Omental fat pad (tissue), 4 donors: ENCODE measurements at places on chromosomes 16 and 17.

DNA sequence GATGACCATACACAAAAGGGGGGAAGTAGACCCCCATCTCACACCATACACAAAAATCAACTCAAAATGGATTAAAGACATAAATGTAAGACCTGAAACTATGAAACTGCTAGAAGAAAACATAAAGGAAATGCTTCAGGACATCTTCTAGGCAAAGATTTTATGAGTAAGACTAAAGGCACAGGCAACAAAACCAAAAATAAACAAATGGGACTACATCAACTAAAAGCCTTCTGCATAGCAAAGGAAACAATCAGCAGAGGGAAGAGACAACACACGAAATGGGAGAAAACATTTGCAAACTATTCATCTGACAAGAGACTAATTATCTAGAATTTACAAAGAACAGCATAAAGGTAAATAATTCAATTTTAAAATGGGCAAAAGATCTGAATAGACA, 152.1 kb downstream of the AXIN2 start:
- DNase-seq: no peak

DNA sequence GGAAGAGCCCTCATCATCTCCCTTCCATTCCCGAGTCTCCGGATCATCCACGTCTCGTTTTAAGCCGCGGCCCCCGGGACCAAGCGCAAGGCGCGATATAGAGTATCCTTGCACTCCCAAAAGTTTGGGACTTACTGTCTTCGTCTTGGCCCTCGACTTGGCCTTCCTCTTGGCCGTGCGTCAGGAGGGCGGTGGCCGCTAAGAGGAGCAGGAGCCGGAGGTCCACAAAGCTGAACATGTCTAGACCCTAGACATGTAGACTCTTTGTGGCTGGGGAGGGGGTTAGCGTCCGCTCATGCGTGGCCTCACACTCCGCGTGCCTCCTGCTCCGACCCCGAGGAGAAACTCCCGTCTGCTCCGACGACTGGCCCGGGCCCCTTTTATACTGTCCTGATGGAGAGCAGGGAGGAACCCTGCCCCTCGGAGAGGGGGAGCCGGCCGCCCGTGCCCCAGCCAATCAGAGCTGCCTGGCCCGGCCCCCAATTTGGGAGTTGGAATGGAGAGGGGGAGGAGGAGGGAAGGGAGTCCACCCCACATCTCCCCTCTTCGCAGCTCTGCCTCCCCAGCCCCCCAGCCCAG, at the start of gene COL1A1:
COL1A1 (minus strand) TSS at position 356 of the 579 bp plus-strand sequence; CDS start at position 238, 118 bp downstream.
- DNase-seq: no peak

GRCh38 chr16:86455640-86456039, 54.7 kb upstream of the FOXF1 start:
- DNase-seq: no peak

- DNase-seq: peak; percentile 75
These were observed 11.5 kb upstream of the HS3ST6 start for GRCh38 chr16:1929578-1930337.

GRCh38 chr16:29775742-29776408, 2.2 kb upstream of the ZG16 start:
- no peak for DNase-seq

DNA sequence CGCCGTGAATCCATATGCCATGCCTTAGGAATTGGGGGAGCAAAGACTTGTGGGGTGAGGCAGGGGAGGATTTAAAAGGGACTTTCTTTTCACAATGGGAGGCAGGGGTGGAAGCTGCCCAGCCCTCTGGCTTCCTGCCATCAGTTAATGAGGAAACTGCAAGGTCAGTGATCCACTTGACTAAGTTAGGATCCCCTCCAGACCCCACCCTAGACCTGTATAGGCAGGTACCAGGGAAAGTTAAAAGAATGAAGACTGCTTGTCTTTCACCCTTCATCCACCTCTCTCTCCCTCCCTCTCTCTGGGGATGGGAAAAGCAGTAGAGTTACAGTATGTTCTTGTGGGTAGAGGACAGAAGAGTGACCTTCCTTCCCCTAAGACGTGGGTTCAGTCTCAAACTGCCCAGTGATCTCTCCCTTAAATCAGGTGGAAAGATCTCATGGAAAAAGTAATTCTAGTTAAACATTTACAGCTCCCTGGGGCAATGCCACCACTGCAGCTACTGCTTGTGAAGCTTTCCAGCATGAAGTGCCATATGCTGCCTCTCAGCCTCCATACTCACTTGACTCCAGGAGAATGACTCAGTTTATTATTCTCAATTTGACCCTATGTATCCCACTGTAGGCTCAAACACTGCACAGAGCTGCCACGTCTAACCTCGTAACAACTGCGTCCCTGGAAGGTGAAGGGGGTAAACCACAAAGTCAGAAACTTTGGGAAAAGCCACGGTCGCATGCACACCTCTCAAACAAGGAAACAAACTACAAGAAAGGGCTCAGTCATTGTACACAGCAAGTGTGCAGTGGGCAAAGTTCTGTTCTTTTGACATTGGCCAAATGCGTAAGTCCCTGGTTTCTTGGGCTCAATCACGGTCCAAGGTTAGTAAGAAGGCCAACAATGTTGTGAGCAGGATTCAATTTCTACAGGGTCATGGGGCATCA, 1.2 kb downstream of the COA3 start:
- no peak for DNase-seq

DNA sequence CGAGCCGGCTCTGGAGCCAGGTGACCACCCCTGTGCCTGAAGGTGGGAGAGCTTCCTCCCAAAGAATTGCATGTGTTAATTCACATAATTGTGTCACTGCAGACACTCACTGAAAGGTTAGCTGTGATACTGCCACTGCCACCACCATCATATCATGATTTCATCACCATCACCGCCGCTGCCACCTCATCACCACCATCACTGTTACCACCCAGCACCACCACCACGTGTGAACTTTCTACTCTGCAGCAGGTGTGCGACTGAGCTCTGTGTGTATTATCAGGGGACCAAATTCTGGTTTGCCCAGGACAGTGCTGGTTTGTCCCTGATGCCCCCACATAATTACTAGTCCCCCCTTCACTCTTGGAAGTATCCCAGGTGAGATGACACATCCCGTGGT, 15.2 kb downstream of the BCAR1 start:
- no peak for DNase-seq

GRCh38 chr17:64332502-64332901, 58.2 kb downstream of the PECAM1 start:
- no peak for DNase-seq

DNA sequence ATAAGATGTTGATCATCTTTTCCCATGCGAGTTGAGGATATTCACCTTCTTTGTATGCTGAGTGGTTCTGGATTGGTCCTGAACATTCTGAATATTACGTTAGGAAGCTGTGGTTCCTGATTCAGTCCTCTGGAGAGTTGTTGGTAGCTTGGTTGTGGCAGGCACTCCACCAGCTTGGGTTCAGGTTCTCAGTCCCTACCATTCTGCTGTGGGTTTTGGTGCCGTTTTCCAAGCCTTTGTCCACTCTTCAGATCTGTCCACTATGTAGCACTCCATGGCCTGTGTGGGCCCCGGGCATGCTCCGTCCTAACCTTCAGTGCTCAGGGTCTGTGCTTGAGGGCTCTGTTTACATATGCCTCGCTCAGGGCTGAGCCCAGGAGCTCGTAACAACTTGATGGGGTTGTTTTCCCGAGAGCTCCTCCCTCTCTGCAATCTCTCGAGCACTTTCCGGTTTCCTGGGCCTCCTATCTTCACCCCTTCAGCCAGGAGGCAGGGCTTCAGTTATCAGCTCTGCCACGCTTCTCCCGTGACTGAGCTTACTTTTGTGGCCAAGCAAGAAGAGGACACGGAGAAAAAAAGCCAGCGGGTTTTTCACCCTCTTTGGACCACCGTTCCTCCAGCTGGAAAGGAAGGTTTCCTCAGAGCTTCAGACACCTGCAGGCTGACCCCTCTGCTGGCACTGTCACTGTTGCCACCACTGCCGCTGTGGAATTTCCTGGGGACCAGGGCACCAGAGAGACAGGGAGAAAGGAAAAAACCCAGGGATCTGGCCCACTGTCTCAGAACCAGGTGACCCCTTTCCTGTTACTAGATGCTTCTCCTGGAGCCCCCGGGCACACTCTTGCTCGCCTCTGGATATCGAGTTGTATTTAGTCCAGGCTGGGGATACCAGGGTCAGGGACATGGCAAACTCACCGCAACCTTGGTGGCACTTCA, 19.6 kb downstream of the KIAA0513 start:
- DNase-seq: no peak

- DNase-seq: no peak
These were observed 203.3 kb downstream of the C16orf78 start for GRCh38 chr16:49576941-49577340.

DNA sequence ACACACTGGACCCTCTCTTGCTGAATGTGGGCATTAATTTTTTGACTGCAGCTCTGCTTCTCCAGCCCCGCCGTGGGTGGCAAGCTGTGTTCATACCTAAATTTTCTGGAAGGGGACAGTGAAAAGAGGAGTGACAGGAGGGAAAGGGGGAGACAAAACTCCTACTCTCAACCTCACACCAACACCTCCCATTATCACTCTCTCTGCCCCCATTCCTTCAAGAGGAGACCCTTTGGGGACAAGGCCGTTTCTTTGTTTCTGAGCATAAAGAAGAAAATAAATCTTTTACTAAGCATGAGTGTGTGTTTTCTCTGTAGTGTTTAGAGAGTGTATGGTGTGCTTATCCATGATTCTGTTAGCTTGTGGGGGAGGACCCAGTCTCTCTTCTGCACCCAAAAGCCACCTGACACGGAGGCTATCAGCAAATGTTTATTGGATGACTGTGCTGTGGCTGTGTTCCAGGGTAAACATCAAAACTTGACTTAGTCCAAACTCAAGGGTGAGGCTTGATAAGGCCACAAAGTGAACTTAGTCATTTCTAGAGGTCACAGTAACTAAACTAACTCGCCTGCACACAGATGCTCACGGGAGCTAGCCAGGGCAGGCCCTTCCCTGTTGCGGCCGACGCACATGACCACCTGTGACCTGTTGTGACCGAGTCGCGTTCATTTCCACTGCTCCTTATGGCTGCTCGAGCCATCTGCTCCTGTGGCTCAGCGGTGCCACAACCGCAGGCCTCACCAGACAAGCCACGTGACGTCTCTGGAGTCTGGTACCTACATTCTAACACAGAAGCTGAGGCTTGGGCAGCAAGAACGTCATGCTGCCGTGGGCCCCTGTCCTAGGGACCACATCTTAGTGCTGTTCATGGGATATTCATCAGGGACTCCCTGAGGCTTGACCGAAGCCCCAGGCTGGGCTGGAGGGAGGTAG, 9.8 kb upstream of the MED11 start:
- DNase-seq: no peak

DNA sequence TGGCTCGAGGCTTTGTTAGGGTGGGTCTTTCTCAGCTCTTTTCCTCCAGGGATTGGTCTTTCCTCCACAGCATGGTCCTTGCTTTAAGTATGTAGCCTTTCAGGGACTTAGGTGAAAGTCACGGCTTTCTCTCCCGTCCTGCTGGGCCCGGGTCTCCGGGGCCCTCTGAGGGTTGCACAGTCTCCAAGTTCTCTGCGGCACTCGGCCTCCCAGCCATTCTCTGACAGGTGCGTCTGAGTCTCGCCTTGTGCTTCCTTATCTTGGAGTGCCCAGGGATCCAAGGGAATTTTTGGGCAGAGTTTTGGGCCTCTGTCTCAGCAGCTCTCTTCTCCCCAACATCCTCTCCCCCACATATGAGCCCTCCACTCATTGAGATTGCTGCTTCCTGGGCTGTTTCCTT, 36.6 kb downstream of the ZNF750 start:
- DNase-seq: no peak

GRCh38 chr17:81812571-81813370, 8.8 kb downstream of the GCGR start:
- DNase-seq: no peak

- DNase-seq: no peak
These were observed 43.7 kb upstream of the GOSR1 start for GRCh38 chr17:30433514-30433913.

DNA sequence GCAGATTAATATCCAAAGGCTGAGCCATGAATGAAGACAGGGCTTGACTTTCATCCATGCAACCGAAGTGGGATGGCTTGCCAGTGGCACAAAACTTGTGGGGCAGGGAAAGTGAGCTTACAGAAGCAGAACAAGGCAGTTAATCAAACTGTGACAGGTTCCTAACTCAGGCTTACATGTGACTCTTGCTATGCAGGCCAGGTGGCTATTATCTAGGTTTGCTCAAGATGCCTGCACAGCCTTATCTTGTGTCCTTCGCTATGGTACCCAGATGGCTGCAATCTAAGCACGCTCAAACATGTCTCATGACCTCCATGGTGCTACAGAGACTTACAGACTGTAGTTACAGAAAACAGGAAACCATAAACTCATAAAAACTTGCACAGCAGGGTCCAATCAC, 8.6 kb upstream of the DNAH9 start:
- no peak for DNase-seq

- no peak for DNase-seq
These were observed 2.8 kb downstream of the ADCY7 start for GRCh38 chr16:50269061-50269705.

DNA sequence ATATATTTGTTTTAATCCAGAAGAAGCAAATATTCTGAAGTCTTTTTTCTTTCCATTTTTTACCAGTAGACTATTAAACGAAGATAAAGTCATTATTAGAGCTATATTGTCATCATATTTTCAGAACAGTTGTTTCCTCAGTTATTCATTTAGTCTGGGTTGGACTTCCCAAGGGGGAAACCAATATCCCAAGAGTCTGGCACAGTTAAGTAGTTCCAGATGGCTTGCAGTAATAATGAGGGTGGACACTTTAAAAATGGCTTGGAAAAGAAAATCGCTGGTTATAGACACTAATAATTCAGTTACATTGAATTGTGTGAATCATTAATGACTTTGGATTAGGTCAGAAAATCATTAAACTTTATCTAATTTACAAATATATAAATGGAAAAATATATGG, 3.9 kb downstream of the PPM1E start:
- DNase-seq: no peak

GRCh38 chr17:32805029-32805976, 71.6 kb downstream of the MYO1D start:
- DNase-seq: no peak

DNA sequence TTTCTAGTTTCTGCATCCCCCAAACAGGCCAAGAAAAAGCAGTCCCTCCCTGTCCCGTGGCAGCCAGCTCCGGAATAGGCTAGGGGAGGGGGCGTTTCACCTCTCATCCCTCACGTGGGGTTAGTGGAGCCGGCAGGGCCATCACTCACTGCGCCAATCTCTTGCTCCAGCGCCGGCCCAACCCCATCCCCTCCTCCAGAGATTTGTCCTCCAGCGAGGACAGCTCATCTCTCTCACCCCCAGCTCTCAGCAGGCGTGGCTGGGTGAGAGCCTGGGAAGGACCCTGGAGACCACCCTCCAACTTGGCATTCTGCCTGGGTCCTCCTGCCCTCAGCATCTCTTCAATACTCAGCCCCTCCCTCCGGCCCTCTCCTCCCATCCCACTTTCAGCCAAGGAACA, 74.1 kb downstream of the TMEM132E start:
- no peak for DNase-seq

GRCh38 chr16:11806721-11807120, 9.7 kb upstream of the ZC3H7A start:
- no peak for DNase-seq

GRCh38 chr17:61848896-61849295, 14.4 kb downstream of the BRIP1 start:
- DNase-seq: no peak

GRCh38 chr17:51422634-51423033, 162.3 kb downstream of the UTP18 start:
- DNase-seq: no peak

- DNase-seq: peak; percentile 66
These were observed 14.3 kb downstream of the SLC16A3 start for GRCh38 chr17:82242977-82243647.
